ENCODE measurements at places on chromosomes 1 and 21. TPM values are rescaled to one million over a fixed set of nuclear protein-coding genes. Genes with fewer than 3 reads are reported as not detected.

S100A12 gene
- not detected for total RNA-seq

DNA sequence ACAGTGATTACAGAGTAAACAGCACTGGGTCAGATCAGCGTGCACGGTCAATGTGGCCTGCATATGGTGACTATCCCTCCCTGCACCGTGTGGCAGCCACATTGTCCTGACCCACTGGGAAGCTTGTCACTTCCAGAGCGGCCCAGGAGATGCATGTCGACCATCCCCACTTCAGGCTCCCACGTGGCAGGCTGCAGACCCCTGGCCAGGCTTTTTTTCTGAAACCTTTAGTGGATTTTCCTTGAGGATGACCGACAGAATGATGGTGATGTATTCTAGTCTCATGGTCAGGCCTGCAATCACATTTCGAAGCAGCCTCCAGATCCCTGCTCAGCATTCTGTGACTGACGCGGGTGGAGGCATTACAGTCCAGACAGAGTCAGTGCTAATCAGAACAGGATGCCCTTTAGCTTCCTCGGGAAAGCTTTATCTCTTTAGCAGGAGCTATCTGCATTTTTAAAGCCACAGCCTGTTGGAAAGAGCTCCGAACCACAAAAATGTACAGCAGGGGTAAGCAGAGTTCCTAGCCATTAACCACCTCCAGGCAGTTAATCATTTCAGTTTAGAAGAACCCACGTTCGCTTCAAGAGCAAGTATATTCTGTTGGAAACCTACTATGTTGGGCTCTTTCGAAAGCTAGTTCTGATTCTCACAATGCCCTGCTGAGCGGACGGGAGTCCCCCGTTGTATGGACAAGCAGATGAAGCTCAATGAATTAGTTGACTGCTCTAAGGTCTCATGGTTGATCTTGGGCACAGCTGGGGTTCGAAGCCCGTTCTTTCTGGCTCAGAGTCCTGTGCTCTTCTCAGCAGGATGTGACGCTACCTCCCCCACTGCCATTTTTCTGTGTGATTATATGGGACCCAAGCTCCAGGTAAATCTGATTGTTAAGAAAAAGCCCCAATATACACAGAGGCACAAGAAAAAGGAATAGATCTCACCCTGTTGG lies 56.5 kb downstream of the IRF2BP2 start:
- no peak for DNase-seq

DNA sequence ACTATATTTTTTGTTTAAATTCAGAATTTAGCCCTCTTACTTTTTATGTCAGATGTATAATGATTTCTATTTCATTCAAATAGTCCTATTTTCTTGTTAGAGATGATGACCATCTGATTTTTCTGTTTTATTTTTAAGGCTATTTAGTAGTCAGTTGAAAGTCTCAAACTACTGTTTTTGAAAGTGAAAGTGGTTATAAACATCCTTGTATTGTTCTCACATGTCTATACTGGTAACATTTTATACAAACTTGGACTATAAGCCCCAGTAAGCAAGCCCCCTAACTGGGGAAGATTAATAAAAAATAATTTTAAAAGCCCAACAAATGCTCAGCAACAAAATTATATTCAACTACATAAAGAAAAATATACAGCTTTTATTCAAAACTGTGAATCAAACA lies 271.3 kb upstream of the RGS18 start:
- no peak for DNase-seq

DNA sequence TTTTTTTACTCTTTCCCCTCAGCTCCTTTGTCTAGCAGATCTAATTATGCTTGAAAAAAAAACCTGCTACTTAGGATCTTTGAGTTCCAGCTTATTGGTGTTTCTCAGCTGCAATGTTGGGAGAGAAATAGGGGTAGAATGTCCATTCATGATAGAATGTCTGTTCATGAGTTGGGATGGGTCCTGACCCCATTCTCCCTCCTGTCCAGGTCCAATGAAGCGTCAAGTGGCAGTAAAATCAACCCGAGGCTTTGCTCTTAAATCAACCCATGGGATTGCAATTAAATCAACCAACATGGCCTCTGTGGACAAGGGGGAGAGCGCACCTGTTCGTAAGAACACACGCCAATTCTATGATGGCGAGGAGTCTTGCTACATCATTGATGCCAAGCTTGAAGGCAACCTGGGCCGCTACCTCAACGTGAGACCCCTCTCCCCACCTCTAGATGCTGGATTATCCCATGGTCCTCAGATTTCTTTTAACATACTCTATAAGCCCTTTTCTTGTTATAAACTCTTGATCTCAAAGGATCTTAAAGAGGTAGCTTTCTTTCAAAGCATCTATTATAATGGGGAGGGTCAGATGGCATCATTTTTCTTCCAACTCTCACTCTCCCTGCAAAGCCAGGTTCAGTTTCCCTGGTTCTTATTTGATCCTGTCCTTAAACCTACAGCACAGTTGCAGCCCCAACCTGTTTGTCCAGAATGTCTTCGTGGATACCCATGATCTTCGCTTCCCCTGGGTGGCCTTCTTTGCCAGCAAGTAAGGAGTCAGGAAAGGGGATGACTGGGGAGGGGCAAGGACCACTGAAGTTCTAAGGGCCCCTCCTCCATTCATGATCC lies 11.1 kb downstream of the CERS2 start:
- DNase-seq = no peak

DNA sequence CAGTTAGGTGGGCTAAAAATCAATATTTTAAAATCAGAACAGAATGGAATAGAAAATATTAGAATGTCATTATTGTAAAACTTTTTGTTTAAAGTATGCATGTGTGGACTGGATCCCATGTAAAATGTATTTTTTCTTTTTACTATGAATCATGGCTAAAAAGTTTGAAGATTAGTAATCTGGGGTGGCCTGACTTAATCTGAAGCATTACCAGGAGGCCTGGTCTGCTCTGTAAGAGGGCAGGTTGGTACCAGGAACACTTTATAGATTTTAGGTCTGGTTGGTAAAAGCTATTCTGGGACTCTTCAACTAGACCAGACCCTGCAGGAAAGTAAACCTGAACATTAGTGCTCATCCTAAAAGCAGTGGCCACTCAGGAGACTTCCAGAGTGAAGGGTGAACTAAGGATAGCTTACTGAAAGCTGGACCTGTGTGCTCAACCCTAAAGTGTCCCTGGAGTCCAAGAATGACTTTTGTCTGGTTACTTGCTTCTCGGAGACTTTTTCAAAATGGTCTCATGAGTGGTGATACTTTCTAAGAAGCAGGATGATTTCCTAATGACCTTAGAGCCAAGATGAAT lies 16.5 kb downstream of the RGL1 start:
- no peak for DNase-seq

DNA sequence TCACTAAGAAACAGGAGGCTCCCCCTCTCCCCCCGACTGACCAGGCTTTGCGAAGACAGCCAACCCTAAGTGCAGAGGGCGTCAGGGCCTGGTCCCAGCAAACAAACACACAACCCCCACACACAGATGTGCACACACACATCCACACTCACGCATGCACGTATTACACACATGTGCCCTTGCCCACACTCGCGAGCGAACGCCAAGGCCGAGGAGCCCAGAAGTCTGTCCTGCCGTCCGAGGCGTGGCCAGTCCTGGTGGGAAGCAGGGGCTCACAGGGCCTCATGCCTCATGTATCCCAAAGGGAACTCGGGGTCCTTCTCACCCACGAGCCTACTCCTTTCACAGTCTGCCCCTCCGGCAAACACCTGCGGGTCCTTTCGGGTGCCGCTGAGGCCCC lies 2.0 kb downstream of the SDF4 start:
- DNase-seq = no peak

JAM2 gene
- 10.0 TPM for total RNA-seq

DNA sequence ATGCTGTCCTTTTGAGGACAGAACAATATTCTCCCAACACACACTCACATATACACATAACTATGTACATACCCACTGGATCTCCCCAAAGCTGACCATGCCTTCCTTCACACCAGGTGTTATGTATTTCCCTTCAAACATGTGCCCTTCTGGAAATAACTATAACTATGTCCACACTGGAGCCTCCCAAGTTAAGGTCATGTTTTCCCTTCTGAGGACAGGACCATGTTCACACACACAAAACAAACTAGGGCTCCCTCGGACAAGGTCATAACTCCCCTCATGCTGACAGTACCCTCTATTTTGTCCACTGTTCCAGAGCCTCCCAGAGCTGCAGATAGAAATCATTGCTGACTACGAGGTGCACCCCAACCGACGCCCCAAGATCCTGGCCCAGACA lies 7.8 kb downstream of the MMACHC start:
- no peak for DNase-seq

GRCh38 chr1:200363264-200363933 lies 46.4 kb downstream of the ZNF281 start:
- DNase-seq = no peak

GRCh38 chr1:74161497-74161896 lies 36.5 kb downstream of the LRRIQ3 start:
- no peak for DNase-seq

FMO1 gene
- 1.8 TPM for total RNA-seq

DNAJC6 gene
- total RNA-seq = 4.1 TPM

GRCh38 chr1:21447311-21447710 lies 7.4 kb downstream of the NBPF3 start:
- DNase-seq = no peak

SYT6 gene
- total RNA-seq = 1.1 TPM

MFSD2A gene
- total RNA-seq = 6.1 TPM

AZIN2 gene
- 5.1 TPM for total RNA-seq

GRCh38 chr1:234256359-234256758 lies 116.9 kb upstream of the COA6 start:
- DNase-seq = no peak

OXCT2 gene
- 0.21 TPM for total RNA-seq

DNA sequence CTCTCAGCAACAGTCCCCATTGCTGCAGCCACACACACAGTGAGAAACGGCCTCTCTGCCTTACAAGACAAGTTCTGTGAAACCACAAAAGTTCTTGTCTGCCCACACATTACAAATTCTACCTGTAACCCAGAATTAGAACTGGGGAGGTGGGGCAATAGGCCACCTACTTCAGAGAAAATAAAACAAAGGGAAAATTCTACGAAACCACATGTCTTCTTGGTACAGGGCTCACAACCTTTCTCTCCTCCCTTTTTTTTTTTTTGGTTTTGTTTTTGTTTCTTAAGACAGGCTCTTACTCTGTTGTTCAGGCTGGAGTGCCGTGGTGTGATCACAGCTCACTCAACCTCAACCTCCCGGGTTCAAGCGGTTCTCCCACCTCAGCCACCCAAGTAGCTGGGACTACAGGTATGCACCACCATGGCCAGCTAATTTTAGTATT lies 30.2 kb downstream of the LPAR3 start:
- DNase-seq = no peak

- DNase-seq = no peak
Observed at GRCh38 chr21:33314111-33314510, 10.7 kb upstream of the IFNAR1 start.

DNA sequence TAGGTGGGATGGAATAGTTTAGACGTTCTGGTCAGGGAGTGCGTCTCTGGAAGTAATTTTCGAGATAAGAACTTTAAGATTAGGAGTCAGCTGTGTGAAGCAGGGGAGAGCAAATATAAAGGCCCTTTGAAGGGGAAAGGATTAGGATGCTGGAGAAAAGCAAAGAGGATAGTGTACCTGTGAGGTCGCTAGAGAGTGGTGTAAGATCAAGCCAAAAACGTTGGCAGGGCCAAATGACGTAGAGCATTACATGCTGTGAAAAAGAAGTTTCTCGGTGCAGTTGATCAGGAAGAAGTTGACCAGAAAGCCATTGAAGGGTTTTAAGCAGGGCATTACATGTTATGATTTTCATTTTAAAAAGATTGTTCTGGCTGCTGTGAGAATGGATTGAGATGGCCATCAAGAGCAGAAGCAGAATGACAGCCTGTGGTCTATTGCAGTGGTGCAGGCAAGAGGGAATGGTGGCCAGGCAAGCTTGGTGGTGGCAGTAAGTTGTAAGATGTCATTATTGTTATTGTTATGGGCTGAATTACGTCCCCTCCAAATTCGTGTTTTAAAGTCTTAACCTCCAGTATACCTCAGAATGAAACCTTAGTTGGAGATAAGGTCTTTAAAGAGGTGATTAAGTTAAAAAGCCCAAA lies 113.6 kb upstream of the KIF26B start:
- no peak for DNase-seq

- DNase-seq = no peak
Observed at GRCh38 chr1:111290630-111291029, at the start of gene CHIA. CHIA (plus strand) TSS chr1:111290851; CDS start chr1:111310468, 19,617 bp downstream.

METTL18 gene
- total RNA-seq = 10.2 TPM

SSR2 gene
- total RNA-seq = 223 TPM

Data from type B pancreatic cell (in vitro differentiated cells).